ENCODE measurements at places on chromosomes 6 and 20. TPM values are rescaled to one million over a fixed set of nuclear protein-coding genes. Genes with fewer than 3 reads are reported as not detected.

DNA sequence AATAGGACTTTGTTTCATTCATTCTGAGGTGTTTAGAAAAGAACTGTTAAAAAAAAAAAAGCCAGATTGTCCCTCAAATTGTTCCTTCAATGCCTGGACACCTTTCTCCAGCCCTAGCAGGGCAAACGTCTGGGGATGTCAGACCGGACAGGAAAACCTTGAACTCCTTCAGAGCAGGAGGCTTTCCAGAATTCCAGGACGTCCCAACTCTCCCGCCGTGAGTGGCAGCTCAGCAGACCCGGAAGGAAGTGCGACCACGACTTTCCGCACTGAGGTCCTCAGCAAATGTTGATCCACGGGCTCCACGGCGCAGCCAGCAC lies 139.1 kb downstream of the DLL1 start:
- no peak overlapping the region for H3K27ac ChIP-seq
- H3K36me3 ChIP-seq: no peaks in the 10 kb centered on the region
- H3K4me3 ChIP-seq: no peak overlapping the region
- H3K27me3 ChIP-seq: no peaks in the 10 kb centered on the region
- H3K4me1 ChIP-seq: peaks cover 25% of the 10 kb centered on the region
- no peak for DNase-seq

- H3K27me3 ChIP-seq: no peaks in the 10 kb centered on the region
- H3K27ac ChIP-seq: no peak overlapping the region
- H3K4me3 ChIP-seq: no peak overlapping the region
These were observed 430.1 kb upstream of the SLC35B3 start for GRCh38 chr6:8865451-8865850.

GRCh38 chr20:327186-328026 lies 2.1 kb downstream of the SOX12 start:
- no peak for DNase-seq
- H3K27me3 ChIP-seq: no peaks in the 10 kb centered on the region
- no peaks in the 10 kb centered on the region for H3K36me3 ChIP-seq
- H3K27ac ChIP-seq: peak overlapping the region; percentile 98
- H3K4me1 ChIP-seq: peaks cover 66% of the 10 kb centered on the region

Gene OXT
- not detected for total RNA-seq

Gene SLC35D3
- 0.42 TPM for total RNA-seq

All from esophagus muscularis mucosa (tissue), 4 donors.